Cardiac muscle cell (in vitro differentiated cells and primary cell): ENCODE measurements at places on chromosomes 11 and 22.
A peak's percentile ranks its signal among the peaks of the same experiment; 100 is the strongest.

DNA sequence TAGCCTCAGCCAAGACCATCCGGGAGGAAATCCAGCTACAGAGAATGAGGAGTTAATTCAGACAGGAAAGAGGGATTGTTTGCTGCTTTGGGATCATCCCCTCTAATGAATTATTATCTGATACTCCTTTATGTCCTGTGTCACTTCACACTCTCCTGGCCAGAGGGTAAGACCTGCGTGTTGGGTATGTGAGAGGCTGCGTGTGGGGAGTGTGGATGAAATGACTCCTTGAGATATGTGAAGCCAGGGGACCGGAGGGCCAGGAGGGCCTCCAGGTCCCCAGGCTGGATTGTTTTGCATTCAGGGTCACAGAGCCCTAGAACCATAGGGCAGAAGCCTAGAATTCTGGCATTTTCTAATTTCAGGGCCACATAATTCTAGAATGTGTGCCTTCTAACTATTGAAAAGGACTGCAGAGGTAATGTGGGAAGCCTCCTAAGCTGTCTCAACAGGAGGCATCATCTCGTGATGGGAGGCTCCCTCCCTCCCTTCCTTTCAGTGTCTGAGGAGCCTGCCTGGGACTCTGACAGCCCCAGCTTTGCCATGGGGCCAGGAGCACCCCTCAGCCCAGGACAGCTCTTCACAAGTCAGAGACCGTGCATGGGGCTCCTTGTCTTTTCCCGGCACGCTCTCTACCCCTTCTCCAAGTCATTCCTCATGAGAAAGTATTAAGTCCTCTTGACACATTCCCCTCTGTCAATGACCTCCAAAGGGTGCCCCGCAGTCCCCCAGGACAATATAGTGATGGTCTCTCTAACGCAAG, 3.7 kb downstream of the TPBGL start:
- no peak for DNase-seq
- H3K36me3 ChIP-seq = no peaks in the 10 kb centered on the region
- H3K4me1 ChIP-seq = no peaks in the 10 kb centered on the region
- H3K27ac ChIP-seq = no peak overlapping the region

- peaks cover 13% of the 10 kb centered on the region for H3K4me1 ChIP-seq
- DNase-seq = no peak
- no peak overlapping the region for H3K4me3 ChIP-seq
- no peaks in the 10 kb centered on the region for H3K36me3 ChIP-seq
Measured at GRCh38 chr22:44723801-44724200, 21.8 kb downstream of the PRR5 start.

- no peak overlapping the region for H3K4me3 ChIP-seq
- DNase-seq = no peak
- H3K27me3 ChIP-seq = peaks cover 9% of the 10 kb centered on the region
- no peak overlapping the region for H3K27ac ChIP-seq
- peaks cover 7% of the 10 kb centered on the region for H3K4me1 ChIP-seq
- H3K36me3 ChIP-seq = peaks cover 5% of the 10 kb centered on the region
Measured at GRCh38 chr11:45807792-45808238, 2.9 kb downstream of the SLC35C1 start.

- H3K36me3 ChIP-seq = peaks cover 9% of the 10 kb centered on the region
- H3K27me3 ChIP-seq = no peaks in the 10 kb centered on the region
- no peak for DNase-seq
- peaks cover 3% of the 10 kb centered on the region for H3K4me1 ChIP-seq
- no peak overlapping the region for H3K4me3 ChIP-seq
- H3K27ac ChIP-seq = no peak overlapping the region
Measured at GRCh38 chr22:37654563-37655251, 3.8 kb upstream of the PDXP start.

DNA sequence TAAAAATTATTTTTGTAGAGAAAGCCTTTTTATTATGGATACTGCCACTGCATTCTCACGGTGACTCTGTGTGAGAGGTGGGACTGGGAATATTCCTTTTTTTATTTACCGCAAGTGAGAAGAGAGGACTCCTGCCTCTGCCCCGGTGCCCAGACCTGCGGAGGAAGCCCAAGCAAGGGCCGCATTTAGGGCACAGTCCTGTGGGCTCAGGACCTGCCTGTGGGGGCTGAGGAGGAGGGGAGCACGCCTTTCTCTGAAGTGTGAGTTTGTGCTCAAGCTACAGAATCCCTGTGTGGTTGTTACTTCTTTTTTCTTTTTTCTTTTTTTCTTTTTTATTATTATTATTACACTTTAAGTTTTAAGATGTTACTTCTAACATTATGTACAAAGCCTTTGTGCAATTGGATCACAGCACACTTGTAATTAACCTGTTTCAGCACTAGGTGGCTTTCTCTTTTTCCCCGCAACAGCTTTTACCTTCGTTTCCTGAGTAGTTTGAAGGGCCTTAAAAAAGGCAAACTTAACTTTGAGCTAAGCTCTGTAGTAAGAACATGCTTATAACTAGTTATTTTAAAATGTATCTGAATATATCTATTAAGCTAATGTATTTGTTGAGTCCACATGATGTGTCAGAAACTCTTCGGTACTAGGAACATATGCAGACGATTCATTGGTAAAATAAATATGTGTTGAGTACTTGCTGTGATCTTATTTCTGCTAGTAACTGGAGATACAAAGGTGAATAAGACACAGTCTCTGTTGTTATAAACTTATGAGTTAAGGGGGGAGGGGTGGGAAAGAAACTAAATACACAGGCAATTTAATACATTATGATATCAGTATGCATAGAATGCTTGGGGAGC, 18.3 kb downstream of the AMOTL1 start:
- H3K4me3 ChIP-seq = no peak overlapping the region
- H3K27ac ChIP-seq = no peak overlapping the region
- H3K4me1 ChIP-seq = no peaks in the 10 kb centered on the region
- H3K27me3 ChIP-seq = peaks cover 19% of the 10 kb centered on the region

- H3K4me1 ChIP-seq = no peaks in the 10 kb centered on the region
- H3K27me3 ChIP-seq = no peaks in the 10 kb centered on the region
- no peak overlapping the region for H3K27ac ChIP-seq
Measured at GRCh38 chr11:61265357-61265756, 24.4 kb downstream of the PGA5 start.

GRCh38 chr22:49566141-49566541, 261.5 kb downstream of the BRD1 start:
- H3K27ac ChIP-seq = no peak overlapping the region
- no peak overlapping the region for H3K4me3 ChIP-seq
- DNase-seq = no peak
- H3K4me1 ChIP-seq = no peaks in the 10 kb centered on the region
- no peaks in the 10 kb centered on the region for H3K27me3 ChIP-seq

- no peaks in the 10 kb centered on the region for H3K4me1 ChIP-seq
- H3K36me3 ChIP-seq = no peaks in the 10 kb centered on the region
- no peaks in the 10 kb centered on the region for H3K27me3 ChIP-seq
- H3K4me3 ChIP-seq = no peak overlapping the region
Measured at GRCh38 chr22:36445158-36445668, 36.2 kb downstream of the TXN2 start.

GRCh38 chr11:119791047-119791446, 62.0 kb upstream of the NECTIN1 start:
- no peak for DNase-seq
- no peak overlapping the region for H3K27ac ChIP-seq
- H3K36me3 ChIP-seq = no peaks in the 10 kb centered on the region
- H3K27me3 ChIP-seq = no peaks in the 10 kb centered on the region
- no peaks in the 10 kb centered on the region for H3K4me1 ChIP-seq

DNA sequence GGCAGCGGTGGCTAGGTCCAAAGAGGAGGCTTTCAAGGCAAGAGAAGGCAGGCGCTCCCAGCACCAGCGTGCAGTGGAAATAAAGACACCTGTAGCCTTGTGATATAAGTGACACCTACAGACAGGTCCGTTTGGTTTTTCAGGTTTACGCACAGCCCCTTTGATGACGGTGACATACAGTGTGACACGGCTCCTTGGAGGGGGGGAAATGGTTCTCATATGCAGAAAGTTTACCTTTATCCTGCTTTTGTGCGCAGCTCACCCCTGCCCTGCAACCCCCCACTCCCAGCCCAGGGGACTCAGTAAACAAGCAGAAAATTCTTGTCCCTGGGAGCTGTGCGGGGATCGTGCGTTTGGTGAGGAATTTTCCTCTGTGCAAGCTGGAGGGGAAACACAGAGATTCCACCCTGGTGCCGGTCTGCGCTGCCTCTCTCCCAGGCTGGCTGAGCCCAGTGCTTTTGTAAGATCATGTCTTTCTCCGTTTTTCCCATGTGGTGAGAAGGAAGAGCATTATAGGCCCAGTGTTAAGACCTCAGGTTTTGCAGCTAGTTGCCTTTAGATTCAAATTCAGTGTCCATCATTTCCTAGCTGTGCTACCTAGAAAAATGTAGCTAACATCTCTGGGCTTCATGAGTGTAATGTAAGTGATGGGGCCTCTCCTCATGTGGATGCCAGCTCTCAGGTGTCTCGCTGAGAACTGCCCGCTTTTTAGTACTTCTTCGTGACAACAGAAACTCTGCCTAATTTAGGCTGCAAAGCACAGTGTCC, at the start of gene ELF5:
ELF5 (minus strand) TSS at position 113 of the 768 bp plus-strand sequence. CDS start 8,045 bp downstream, outside the sequence.
- no peaks in the 10 kb centered on the region for H3K4me1 ChIP-seq
- no peaks in the 10 kb centered on the region for H3K27me3 ChIP-seq

- no peaks in the 10 kb centered on the region for H3K4me1 ChIP-seq
- DNase-seq = no peak
- H3K27ac ChIP-seq = no peak overlapping the region
- H3K4me3 ChIP-seq = no peak overlapping the region
Measured at GRCh38 chr11:11454671-11455223, 101.7 kb upstream of the CSNK2A3 start.

DNA sequence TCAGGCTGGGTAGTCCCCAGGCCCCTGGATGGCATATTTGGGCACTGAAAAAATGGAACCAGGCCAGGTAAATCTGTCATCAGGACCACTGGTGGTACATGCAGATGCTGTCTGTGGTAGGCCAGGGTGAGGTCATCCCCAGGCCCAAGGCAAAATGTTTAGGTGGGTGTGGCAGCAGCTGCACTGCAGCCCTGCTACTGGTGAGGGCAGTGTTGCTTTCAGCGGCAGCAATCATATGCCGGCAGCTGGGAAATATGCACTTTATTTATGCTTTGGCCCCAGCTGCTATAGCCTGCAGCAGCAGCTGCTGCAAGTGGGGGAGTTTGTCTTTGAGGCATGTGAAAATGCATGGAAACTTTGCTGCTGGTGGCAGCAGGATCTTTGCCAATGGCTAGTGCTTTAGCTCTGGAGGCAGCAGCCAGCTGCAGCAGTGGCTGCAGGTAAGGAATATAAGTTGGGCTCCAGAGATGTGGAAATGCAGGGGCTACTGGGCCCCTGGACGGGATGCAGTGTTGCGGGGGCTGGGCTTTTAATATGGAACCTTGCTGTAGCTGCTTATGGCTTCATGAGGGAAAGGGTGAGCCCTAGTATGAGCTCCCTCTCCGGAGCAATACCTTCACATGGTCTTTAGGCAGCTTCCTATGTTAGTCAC, 365.7 kb upstream of the CADM1 start:
- H3K4me3 ChIP-seq = no peak overlapping the region
- no peaks in the 10 kb centered on the region for H3K4me1 ChIP-seq
- no peak overlapping the region for H3K27ac ChIP-seq
- DNase-seq = peak; percentile 60
- H3K27me3 ChIP-seq = no peaks in the 10 kb centered on the region
- no peaks in the 10 kb centered on the region for H3K36me3 ChIP-seq

GRCh38 chr11:131253142-131253655, 117.2 kb upstream of the NTM start:
- no peaks in the 10 kb centered on the region for H3K4me1 ChIP-seq
- no peaks in the 10 kb centered on the region for H3K27me3 ChIP-seq
- H3K4me3 ChIP-seq = no peak overlapping the region
- no peak for DNase-seq

- no peaks in the 10 kb centered on the region for H3K27me3 ChIP-seq
Measured at GRCh38 chr22:27845644-27846043, 44.1 kb upstream of the MN1 start.

DNA sequence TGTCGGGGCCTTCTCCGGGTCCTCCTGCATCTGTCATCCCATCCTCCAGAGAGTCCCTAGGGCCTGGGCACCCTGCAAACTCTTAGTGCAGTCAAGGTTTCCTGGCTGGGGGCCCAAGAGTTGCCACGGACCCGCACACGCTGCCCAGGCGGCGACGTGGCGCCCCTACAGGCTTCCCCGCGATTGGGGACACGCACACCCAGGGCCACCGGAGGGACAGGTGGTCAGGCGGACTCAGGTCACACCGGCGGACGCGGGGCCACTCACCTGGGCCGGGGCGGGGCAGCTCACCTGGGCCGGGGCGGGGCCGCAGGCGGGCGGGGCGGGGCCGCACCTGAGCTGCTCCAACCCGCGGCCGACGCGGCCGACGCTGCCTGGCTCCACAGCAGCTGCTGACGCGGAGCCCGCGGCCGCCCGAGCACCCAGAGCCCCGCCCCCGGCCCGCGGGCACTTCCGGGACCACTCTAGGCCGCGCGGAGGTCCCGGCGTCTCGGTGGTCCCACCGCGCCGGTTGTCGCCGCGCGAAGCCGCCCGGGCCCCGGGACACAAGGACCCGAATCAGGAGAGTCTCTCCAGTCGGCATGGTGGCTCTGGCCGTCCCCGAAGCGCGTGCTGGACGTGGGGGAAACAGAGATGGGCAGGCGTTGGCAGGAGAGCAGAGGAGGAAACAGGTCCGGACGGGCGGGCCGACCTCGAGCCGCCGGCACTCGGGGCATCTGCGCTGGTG, at the start of gene ZNF70:
ZNF70 (minus strand) TSS at position 399 of the 727 bp plus-strand sequence. CDS start 5,972 bp downstream, outside the sequence.
- H3K27me3 ChIP-seq = no peaks in the 10 kb centered on the region
- no peaks in the 10 kb centered on the region for H3K36me3 ChIP-seq
- DNase-seq = peak; percentile 94
- peak within 1 kb of the TSS; percentile 94 for H3K27ac ChIP-seq

DNA sequence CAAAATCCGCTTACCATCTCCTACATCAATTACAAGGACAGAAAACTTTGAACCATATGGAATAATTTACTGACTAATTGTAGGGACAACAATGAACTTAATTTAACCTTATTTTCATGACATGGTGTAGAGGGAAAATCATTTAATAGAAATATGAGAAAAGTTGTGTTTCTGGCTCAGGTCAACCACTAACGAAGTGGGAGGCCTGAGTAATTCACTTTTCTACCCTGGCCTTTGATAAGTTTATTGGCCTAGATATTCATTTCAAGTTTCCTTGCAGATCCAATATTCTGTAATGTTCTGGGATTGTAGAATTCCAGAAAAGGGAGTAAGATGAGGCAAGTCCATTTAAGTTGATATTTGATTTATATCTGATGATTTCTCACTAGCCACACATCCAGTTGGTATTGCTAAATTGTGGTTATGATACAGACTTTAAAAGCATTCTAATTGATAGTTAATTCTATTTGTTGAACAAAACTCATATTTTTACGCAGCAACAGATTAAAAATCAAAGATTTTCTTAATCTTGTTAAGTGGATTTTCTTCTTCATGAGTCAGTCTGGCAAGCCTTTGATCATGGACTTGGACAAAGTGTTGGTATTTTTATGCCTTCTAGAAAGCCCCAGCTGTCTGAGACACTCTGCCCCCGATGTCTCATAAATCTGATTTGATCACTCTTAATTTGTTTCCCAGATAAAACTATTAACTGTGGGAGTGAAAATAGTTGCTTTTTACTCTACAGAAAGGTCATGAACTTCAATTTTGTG, 336.5 kb downstream of the TMEM135 start:
- DNase-seq = no peak
- no peak overlapping the region for H3K4me3 ChIP-seq
- no peaks in the 10 kb centered on the region for H3K4me1 ChIP-seq
- no peaks in the 10 kb centered on the region for H3K27me3 ChIP-seq
- no peaks in the 10 kb centered on the region for H3K36me3 ChIP-seq
- no peak overlapping the region for H3K27ac ChIP-seq
